Stimulated activated CD8-positive, alpha-beta memory T cell treated with anti-CD3 and anti-CD28 coated beads, Interleukin-7, amount 100 ng/mL, for 24 hours (primary cell): ENCODE measurements at places on chromosomes 3 and 15.
A peak's percentile ranks its signal among the peaks of the same experiment; 100 is the strongest.

GRCh38 chr15:80396096-80396495, 8.1 kb upstream of the ARNT2 start:
- DNase-seq = no peak

DNA sequence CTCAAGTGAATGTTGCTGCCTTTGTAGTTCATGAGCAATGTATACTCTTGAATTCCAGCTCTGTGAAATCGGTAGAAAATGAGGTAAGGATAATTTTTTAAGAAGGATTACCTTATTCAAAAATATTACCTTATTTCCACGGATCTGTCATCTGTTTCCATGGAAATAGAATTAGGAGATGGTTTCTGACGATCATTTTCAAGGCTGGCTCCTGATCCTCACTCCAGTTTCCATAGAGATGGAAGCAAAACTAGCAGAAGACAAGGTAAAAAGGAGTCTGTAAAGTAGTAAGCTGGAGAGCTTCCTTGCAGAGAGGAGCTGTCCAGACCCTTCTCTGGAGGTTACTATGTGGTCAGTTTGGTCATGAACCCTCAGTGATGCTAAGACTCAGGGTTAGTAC, 55.5 kb downstream of the CACNA2D3 start:
- DNase-seq = no peak

DNA sequence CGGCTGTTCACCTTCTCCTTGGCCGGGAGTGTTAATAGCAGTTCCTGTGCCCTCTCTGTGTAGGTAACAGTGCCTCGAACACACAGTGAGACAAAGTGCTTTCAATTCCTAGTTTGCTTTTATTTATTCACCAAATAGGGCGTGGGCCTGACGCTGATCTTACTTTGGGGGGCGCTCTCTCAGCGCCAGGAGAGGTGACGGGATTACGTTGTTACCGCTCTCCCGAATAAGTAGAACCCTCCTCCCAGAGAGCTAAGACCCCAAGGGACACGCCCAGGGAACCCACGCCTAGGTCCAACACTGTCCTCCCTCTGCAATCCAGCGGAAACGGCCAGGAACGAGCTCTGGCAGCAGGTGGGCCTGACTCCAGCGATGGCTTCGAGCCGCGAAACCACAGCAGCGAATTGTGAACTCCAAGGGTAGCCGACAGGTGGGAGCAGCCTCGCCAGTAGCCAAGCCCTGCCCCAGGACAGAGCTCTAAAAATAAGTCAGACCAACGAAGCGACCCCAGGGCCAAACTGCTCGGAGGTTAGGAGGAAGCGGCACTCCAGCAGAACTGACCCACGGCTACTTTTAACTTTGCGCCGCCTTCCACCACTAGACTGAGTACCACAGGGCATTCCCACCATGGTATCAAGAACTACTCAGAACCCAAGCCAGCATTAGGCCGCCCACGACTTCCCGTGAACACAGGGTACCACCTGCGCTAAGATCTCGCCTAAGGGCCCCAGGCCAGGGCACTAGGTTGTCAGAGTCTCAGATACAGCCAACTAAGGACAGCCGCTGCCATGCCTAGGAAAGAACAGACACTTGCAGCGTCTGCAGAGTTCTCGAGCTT, 1.6 kb upstream of the SIN3A start:
- peak; percentile 46 for DNase-seq

DNA sequence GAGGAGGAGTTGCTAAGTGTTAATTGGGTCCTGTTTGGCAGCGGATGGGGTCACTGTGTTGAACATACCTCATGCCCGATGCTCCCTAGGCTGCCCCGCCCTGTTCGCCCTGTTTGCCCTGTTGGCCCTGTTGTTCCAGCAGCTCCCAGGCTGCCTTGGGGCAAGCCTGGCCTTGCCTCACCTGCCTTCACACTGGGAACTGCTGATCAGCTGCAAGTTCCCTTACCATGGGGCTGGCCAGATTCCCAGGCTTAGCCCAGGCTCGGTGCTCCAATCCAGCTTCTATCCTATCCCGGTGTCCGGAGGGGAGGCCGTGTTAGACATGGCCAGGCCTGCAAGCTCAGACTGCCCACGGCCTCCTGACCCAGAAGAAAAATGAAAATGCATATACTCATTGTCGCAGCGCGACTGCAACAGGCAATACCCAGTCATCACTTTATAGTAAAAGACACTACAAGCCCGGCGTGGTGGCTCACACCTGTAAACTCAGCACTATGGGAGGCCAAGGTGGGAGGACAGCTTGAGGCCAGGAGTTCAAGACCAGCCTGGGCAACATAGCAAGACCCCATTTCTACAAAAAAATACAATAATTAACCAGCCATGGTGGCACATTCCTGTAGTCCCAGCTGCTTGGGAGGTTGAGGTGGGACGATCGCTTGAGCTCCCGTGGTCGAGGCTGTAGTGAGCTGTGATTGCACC, 42.9 kb upstream of the ZNF710 start:
- no peak for DNase-seq

GRCh38 chr15:69574506-69574905, 121.9 kb downstream of the RPLP1 start:
- DNase-seq = no peak

GRCh38 chr3:190242147-190242546, 80.1 kb downstream of the CLDN1 start:
- no peak for DNase-seq

GRCh38 chr3:65632414-65632813, 406.3 kb downstream of the MAGI1 start:
- DNase-seq = no peak

- no peak for DNase-seq
These were observed 544.2 kb downstream of the FOXP1 start for GRCh38 chr3:71039332-71039731.

GRCh38 chr3:185292238-185292637, 38.4 kb upstream of the EHHADH start:
- DNase-seq = no peak

DNA sequence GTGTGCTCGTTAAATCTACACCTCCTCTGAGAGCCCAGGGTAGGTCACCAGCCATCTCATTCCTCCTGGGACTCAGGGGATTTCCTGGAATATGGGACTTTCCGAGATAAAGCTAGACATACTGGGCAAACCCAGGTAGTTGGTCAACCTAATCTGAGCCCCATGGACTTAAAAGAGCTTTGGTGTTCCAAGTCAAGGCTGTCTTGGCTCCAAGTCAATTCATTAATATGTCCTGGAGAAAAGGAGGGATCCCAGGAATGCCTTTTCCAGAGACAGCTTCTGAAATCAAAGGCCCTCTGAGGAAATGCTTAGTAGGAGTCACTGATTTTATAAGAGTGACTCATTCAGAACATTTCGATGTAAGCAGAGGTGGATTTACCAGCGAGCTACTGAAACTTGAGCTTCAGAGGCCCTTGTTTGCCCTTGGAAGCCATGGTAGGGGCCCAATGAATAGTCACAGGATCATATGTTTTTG, 137.3 kb upstream of the UBE2E1 start:
- no peak for DNase-seq

GRCh38 chr15:59298854-59299250, 73.8 kb downstream of the MYO1E start:
- no peak for DNase-seq

- DNase-seq = no peak
These were observed 194.1 kb upstream of the ARHGEF26 start for GRCh38 chr3:153927107-153927506.

GRCh38 chr3:150264561-150265279, 143.4 kb upstream of the TSC22D2 start:
- DNase-seq = no peak

GRCh38 chr15:41936155-41936554, 36.2 kb downstream of the EHD4 start:
- no peak for DNase-seq

- DNase-seq = no peak
These were observed 46.6 kb upstream of the CD47 start for GRCh38 chr3:108137460-108137814.

DNA sequence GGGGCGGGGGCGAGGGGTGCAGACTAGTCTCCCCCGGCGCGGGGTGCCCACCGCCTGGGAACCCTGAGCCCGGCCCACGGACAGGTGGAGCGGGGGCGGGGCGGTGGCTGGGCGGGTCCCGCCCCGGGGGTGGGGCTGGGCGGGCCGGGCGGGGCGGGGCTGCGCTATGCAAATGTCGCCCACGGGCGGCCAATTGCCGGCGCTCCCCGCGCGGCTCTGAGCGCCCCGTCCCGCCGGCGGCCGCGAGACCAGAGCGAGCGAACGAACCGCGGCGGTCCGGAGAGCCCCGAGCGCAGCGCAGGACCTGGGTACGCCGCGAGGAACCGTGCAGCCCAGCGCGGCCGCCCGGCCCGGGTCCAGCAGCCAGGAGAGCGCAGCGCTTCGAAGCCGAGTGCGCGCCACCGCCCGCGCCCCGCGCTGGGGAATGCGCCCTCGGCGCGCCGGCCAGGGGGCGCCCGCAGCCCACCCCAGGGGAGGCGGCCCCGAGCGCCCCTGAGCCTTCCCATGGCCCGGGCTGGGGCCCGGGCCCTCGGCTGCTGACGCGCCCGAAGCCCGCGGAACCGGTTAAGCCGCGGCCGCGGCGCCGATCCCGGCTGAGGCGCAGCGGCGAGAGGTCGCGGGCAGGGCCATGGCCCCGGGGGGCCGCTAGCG, at the start of gene SEMA3F:
Gene SEMA3F, plus strand, starts transcription at position 485 of the 651 bp plus-strand sequence. CDS start 4,299 bp downstream, outside the sequence.
- peak; percentile 4 for DNase-seq

DNA sequence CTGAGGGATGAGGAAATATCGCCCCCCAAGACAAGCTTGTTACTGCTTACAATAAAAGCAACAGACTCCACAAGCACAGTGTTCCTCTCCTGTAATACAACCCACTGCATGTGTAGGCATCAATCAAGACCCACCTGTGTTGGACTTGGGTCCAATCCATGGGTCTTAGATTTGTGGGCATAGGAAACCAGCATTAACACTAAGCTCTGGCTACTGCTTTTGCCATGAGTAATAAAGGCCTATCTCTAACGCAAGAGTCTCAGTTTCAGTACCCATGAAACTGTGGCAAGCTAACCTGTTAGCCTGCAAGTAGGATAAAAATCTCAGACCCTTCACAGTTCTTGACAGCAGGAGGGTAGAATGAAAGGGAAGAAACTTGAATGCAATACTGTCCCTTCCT, 5.2 kb upstream of the EIF1B start:
- DNase-seq = no peak

GRCh38 chr3:151101270-151101969, 16.0 kb downstream of the MED12L start:
- no peak for DNase-seq

DNA sequence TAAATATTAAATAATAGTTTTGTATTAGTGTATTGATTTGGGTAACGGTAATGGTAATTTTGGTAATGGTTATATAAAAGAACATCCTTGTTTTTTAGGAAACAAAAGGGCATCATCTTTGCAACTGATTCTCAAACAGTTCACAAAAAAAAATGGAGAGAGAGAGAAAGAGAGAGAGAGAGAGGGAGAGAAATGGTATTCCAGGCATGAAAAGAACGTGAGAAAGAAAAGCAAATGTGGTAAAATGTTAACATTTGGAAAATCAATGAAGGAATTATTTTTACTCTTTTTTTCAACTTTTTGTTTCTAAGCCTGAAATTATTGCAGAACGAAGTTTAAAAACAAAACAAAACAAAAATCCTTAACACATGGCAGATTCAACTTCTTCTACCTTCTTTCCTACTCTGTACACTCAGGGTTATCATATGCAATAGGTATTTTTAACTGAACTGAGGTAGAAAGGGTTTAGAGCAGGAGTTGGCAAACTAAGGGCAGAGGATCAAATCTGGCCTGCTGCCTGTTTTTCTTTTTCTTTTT, 2.2 kb upstream of the GLB1 start:
- DNase-seq = no peak

DNA sequence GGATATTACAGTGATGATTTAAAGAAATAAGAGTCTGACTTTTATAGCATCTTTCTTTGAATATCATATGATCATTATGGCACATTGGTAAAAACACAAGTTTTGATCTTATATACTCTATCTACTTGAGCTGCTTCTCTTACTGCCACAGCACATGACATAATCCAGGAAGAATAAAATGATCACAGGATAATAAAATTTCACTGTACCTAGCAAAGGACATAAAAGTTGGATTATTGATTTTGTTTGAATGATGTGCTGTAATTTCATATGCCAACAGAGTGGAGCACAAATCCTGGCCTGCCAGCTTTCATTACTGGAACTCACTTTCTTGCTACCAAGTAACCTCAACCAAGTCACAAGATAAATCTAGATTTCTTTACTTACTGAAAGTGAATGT, 162.1 kb upstream of the NANOGP8 start:
- DNase-seq = no peak

GRCh38 chr3:15750143-15750542, 47.6 kb downstream of the ANKRD28 start:
- no peak for DNase-seq

GRCh38 chr3:24628523-24629258, 134.0 kb upstream of the THRB start:
- DNase-seq = no peak

GRCh38 chr3:130491431-130491830, 25.5 kb upstream of the COL6A6 start:
- no peak for DNase-seq

- no peak for DNase-seq
These were observed 107.7 kb upstream of the SLC6A11 start for GRCh38 chr3:10708216-10708893.

DNA sequence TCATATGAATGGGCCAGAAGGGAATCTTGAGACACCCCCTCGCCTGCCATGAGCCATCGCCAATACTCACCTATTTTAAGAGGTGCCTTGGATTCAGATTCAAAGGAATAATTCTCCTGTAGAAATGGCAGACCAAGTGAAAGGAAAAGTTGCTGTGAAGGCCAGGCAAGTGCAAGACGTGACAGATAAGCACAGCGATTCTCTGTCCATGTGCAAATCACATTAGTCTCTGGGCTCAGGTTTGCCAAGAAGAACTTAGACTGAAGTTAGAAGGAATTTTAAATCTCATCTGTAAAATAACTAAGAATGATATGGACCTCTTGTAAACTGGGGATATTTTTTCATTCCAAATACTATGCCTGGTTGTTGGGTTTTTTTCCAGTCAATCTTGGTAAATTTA, 173.6 kb downstream of the UACA start:
- no peak for DNase-seq

GRCh38 chr15:85007741-85008397, 26.2 kb downstream of the PDE8A start:
- no peak for DNase-seq

GRCh38 chr3:71581457-71582035, 2.0 kb downstream of the FOXP1 start:
- DNase-seq = peak; percentile 2

DNA sequence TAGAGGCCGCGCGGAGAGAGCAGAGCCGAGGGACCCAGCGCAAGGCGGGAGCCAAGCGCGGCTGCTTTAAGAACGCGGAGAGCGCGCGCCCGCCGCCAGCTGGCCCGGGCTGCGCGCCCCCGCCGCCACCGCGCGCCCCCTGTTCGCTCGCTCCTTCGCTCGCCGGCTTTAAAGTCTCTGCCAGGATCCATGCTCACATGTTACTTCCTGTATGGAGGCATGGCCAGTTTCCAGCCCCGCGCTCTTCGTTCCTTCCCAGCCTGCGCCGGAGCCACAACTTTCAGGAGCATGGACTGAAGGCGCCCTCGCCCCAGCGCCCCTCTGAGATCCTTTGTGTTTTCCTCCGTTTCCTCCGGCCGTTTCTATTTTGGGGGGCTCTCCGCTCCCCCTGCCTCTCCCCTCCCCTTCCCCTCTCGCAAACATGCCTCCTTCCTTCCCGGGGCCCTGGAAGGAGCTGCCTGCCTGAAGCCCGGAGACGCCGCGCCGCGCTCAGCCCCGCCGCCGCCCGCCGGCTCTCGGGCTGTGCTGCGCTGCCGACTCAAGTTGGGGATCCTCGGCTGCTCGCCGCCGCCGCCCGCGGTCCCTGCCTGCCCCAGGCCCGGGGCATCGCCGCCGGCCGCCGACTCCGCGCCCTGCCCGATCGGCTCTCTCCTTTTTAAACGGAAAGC, at the start of gene PTPRG:
Gene PTPRG, plus strand, starts transcription at position 198 of the 668 bp plus-strand sequence. CDS start 717 bp downstream, outside the sequence.
- DNase-seq = no peak
